ENCODE measurements at places on chromosomes 12 and 14.

- no peak for DNase-seq
Measured at GRCh38 chr12:79329933-79330332, 360.8 kb downstream of the PAWR start.

DNA sequence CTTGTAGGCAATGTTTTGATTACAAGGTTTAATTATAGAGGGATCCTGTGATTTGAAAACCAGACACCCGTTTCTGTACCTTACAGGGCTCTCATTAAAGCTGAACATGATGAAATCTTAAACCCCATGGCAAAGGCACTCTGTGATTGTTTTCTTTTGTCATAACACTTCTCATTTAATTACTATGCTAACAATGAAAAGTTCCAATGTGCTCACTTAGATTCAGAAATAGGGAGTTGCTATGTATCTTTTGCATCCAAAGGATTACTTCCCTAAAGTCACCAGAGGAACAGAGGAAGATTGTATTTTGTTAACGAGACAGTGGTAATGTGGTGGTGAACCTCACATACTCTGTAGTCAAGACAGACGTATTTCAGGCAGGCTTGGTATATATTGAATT is 81.5 kb upstream of the MYF6 start:
- DNase-seq: no peak

GRCh38 chr12:93982771-93983315 is 165.5 kb upstream of the PLXNC1 start:
- no peak for DNase-seq

GRCh38 chr14:91839749-91840148 is 27.6 kb downstream of the TC2N start:
- no peak for DNase-seq

DNA sequence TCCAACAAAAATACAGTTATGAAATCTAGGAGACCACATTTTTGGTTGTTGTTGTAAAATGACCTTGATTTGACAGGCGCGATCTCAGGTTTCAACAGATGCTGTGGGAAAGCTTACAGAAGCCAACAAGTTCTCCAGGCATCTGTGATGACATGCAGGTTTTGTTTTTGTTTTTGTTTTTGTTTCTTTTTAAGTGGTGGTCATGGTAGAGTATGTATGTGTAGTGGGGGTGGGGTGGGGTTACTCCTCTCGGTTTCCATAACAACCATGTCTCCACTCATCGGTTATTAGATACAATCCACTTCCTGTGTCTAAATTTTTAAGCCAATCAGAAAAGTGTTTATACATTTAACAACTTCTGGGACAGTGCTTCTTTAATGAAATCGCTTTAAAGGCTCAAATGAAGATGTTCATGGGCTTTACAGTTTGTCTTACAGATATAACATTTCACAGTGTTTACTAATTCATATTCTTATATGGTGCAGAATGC is 199.9 kb upstream of the FOXN3 start:
- DNase-seq: peak; percentile 31

- no peak for DNase-seq
Measured at GRCh38 chr14:36807727-36808126, 146.1 kb downstream of the PAX9 start.
